ENCODE measurements at places on chromosomes 5 and 9.

DNA sequence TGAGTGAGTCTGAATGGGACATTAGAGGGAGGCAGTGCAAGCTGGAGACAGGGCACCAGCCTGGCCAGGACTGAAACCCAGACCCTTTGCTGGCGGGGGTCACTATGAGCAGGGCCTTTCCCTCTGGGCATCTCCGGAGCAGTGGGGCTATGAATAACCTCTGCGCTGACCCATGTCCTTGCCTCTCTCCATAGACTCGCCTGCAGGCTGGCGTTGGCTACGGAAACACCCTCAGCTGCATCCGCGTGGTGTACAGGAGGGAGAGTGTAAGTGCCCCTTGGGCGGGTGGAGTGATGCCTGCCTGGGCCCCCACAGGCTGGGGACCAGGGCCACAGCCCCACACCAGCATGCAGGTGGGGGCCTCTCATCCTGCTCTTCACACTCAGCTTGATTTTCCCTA is 15.8 kb downstream of the SLC25A48 start:
- no peak for DNase-seq
- H3K27ac ChIP-seq, result no peak overlapping the region
- H3K27me3 ChIP-seq, result no peaks in the 10 kb centered on the region
- no peak overlapping the region for H3K4me3 ChIP-seq

DNA sequence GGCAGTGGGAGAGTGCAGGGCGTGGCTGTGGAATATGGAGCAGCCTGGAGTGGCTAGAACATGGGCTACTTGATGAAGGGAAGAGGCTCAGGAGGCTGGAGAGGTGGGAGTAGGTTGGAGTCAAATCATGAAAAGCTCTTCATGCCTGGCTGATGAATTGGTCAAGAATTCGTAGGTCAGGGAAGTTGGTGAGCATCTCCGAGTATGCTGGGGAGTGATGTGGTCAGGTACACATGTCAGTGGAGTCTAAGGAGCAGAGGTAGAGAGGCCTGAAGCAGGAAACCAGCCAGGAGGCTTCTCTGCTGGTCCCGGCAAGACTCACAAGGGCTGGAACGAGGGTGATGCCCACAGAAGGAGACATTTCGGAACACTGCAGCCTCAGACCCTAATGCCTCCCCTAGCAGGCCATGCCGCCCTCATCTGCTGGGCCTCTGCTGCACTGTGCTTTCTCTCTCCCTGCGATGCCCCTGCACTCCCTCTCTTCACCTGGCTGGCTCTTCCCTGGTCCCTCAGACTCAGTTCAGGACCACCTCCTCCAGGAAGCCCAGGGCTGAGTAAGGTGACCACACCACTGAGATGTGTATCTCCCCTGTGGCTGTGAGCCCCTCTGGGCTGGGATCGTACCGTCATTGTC is 33.6 kb downstream of the TMOD1 start:
- no peak for DNase-seq
- no peaks in the 10 kb centered on the region for H3K4me1 ChIP-seq
- H3K27ac ChIP-seq, result no peak overlapping the region
- no peak overlapping the region for H3K4me3 ChIP-seq

DNA sequence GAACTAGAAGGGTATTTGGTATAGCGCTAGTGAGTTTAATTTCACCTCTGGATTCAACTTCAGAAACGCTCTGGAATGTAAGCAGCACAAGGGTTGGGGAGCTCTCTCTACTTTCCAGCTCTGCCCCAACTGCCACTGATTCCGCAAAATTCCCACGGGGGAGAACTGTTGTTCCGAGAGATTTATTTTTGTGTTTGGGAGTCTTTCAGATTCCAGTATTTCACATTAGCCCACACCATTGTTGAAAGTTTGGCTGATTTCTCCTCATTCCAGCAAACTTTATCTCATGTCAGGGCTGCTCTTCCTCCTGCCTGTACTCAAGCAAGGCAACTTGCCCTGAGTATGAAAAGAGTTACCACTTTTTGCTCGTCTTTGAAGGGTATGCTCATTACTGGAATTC is 198.5 kb upstream of the EGFLAM start:
- no peaks in the 10 kb centered on the region for H3K4me1 ChIP-seq
- H3K36me3 ChIP-seq, result no peaks in the 10 kb centered on the region
- H3K27ac ChIP-seq, result no peak overlapping the region
- H3K4me3 ChIP-seq, result no peak overlapping the region

DNA sequence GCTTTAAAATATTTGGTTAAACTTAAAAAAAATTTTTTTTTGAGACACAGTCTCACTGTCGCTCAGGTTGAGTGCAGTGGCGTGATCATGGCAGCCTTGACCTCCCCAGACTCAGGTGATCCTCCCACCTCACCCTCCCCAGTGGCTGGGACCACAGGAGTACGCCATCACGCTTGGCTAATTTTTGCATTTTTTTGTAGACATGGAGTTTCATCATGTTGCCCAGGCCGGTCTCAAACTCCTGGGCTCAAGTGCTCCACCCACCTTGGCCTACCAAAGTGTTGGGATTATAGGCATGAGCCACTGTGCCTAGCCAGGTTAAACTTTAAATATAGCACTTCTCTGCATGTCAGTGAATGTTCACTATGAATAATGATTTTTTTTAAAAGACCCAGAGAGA is 224.5 kb upstream of the RFX3 start:
- DNase-seq, result no peak
- peaks cover 7% of the 10 kb centered on the region for H3K27me3 ChIP-seq
- peaks cover 1% of the 10 kb centered on the region for H3K36me3 ChIP-seq
- peaks cover 16% of the 10 kb centered on the region for H3K4me1 ChIP-seq

GRCh38 chr5:139863855-139864558 is 68.4 kb downstream of the PSD2 start:
- H3K27ac ChIP-seq, result no peak overlapping the region
- DNase-seq, result peak; percentile 24
- no peak overlapping the region for H3K4me3 ChIP-seq

DNA sequence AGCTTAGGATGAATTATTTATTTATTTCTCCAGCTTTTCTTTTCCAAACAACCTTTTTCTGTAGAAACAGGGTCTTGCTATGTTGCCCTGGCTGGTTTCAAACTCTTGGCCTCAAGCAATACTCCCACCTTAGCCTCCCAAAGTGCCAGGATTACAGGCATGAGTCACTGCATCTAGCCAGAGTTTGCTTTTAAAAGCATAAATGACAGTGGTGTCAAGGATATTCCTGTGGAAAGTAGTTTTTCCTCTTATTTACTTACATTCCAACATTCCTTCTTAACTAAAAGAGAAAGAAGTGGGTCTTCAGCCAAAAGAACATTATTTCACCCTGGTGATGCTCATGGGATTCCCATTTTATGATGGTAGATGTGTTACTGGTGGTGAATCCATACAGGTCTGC is 62.4 kb downstream of the GRIA1 start:
- no peak overlapping the region for H3K4me3 ChIP-seq
- DNase-seq, result no peak
- no peak overlapping the region for H3K27ac ChIP-seq
- no peaks in the 10 kb centered on the region for H3K36me3 ChIP-seq
- H3K4me1 ChIP-seq, result peaks cover 5% of the 10 kb centered on the region

DNA sequence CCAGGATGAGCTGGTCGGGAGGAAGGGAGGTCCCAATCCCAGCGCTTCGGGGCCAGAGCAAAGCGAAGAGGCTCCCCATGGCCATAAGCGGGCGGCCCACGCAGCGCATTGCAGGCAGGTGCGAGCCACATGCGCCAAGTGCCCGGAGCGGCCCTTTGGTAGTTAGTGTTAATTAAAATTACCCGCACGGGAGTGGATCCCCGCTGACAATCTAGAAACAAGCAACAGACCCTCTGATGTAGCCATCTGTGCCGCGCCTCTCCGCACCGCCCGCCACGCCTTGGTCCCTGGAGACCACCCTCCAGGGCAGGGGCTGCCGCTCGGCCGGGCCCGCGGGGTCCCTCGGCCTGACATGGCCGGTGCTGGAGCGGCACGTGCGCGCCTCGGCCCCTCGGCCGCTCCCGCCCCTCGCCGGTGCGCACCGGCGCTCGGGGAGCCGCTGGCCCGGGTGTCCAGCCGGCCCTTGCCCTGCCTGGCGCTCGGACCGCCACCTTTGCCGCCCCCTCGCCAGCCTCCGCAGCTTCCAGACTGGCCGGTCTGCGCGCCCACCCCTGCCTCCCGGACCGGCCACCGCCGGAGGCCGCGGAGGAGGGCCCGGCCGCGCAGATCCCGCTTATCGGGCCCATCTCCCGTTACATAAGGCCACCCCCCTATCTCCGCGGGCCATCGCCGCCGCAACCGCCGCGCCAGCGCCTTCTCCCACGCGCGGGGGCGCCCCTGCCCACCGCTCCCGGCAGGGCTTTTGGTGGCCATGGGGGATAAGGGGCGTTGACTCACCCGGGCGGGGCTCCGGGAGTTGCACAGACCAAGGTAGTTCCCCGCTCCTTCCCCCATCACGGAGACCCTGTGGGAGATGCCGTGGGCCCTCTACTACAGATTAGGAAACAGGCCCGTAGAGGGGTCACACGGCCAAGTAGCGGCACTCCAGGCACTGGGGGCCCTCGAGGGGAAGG is 1.9 kb upstream of the IL13 start:
- H3K27ac ChIP-seq, result no peak overlapping the region
- H3K4me1 ChIP-seq, result peaks cover 9% of the 10 kb centered on the region
- no peak for DNase-seq
- peaks cover 8% of the 10 kb centered on the region for H3K27me3 ChIP-seq
- H3K36me3 ChIP-seq, result no peaks in the 10 kb centered on the region

All from central memory CD8-positive, alpha-beta T cell (primary cell).